ENCODE measurements at places on chromosomes 11 and 22.

GRCh38 chr11:30653606-30654005 is 67.5 kb upstream of the MPPED2 start:
- DNase-seq = no peak

- DNase-seq = no peak
These were observed 65.9 kb downstream of the C11orf58 start for GRCh38 chr11:16804104-16804947.

DNA sequence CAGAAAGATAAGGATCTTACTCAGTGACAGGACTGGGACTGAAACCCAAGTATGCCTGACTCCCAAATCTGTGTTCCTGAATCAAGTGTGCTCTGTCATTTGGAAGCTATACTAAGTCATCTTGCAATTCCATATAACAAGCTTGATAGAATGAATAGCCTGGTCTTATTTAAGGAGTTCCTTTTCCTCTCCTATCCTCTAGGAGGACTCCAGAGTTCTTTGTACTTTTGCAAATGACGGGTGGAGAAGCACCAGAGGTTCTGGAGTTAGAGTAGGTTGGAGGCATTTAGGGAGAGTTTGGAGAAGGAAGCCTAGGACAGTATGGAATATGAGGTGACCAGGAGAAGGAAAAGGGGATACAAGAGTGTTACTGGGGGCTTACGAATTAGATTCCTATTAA is 92.9 kb upstream of the RCN1 start:
- DNase-seq = no peak

DNA sequence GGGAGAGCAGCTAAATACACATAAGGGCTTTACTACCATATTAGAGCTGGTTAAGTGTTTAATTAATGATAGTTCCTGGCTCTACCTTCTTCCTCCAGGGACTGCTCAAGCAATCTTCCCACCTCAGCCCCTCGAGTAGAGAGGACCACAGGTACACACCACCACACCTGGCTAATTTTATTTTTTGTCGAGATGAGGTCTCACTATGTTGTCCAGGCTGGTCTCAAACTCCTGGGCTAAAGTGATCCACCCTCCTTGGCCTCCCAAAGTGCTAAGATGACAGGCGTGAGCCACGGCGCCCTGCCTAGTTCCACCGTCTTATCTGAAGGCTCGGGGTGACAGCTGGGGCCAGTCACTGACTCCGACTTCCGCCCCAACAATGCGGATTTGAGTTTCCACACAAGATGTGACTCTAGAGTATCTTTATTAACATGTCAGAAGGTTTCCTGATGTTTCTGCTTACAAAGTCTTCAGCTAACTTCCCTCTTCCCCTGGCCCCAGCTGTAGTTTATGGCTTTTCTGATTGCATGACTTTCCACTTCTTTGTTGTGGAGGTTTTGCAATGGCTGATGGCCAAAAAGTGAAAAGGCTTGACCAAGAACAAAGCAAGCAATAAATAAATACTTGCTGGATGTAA is 16.8 kb downstream of the TPST2 start:
- DNase-seq = no peak

DNA sequence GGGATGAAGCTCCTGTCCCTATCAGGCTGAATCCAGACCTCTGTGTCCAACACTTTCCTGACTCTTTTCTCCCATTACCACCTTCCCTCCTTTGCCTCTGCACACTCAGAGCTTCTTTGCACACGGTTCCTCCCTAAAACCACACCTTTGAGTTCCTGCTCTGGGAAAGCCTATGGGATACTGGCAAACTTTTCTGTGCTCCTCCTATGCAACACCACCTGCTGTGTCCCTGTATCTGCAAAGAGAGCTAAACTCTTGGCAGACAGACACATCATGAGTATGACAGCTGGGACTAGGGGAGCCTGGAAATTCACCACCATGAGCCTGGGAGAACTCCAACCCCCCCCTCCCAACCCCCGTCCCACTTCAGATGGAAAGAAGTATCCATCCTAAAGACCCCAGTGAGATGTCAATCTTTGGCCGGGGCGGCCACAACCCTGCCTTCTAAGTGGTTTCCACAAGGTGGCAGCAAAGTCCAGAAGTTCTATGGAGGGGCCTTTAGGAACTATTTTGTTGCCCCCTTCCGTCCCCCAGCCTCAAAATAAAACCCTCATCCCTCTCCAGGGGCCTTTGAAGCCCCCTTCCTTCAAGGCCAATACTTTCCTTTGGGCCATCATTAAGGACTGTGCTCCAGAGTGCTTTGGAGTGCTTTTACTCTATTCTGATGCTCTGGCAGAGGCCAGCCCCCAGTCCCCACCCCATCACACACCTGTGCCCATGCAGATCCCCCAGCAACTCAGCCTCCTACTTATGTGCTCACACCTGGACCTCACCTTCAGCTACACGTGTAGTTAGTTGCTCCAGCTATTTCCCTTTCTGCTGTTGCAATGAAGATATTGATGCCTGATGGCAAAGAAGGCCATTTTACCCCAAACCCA is 19.4 kb downstream of the HTR3A start:
- DNase-seq = no peak
